ENCODE measurements at places on chromosomes 13 and 19.

GRCh38 chr19:45613926-45614725 is 12.1 kb upstream of the GPR4 start:
- peak; percentile 58 for DNase-seq

- no peak for DNase-seq
These were observed 713.5 kb downstream of the DIAPH3 start for GRCh38 chr13:59450229-59450628.

DNA sequence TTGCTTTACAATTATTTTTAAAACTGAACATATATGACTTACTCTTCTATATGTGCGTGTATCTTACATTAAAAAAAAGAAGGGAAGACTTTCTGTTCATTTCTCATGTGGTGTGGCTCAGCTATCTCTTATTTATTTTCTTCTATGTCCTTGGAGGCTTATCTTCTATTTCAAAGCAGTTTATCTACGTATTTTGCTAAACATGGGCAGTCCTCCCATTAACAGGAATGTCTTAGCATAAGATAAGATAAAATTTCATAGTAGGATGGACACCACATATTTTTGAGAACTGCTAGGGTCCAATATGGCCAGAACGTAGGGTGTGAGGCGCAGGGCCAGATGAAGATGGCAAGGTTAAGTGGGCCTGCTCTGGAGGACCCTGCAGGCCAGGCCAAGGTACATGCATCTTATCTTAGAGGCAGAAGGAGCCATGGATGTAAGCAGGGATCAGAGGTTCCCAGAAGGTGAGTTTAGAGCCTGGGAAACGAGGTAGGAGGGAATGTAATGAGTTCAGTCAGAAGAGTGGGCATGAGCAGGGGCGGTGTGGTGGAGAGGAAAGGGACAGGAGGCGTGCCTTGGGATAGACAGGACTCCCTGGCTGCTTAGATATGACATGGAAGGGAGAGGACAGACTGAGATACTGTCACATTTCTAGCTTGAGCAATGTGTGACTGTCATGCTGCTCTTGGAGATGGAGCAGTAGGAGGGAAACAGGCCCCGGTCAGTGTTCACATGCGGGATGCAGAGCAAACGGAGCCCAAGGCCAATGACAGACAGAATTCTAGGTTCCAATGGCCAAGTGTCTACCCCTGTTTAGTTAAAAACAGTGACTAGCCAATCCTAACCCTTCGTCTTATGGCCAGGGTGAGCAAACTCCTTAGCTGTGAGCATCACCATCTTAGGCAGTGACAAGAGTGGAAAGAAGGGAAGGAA is 68.6 kb upstream of the MEDAG start:
- DNase-seq = no peak

DNA sequence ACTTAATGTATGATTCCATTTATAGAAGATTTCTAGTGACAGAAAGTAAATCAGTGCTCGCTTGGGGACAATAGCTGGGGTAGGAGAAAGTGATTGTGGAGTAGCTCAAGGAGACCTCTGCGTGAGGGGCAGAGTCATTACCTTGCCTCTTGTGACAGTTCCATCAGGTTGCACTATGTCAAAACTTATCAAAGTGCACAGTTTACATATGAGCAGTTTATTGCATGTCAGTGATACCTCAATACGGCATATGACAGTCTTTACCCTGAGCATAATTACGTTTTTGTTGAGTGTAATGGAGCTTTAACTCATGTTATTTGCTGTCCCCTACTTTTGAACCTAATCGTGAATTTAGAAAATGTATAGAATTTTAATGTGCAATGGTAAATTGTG is 15.0 kb downstream of the ARHGEF7 start:
- DNase-seq = no peak

DNA sequence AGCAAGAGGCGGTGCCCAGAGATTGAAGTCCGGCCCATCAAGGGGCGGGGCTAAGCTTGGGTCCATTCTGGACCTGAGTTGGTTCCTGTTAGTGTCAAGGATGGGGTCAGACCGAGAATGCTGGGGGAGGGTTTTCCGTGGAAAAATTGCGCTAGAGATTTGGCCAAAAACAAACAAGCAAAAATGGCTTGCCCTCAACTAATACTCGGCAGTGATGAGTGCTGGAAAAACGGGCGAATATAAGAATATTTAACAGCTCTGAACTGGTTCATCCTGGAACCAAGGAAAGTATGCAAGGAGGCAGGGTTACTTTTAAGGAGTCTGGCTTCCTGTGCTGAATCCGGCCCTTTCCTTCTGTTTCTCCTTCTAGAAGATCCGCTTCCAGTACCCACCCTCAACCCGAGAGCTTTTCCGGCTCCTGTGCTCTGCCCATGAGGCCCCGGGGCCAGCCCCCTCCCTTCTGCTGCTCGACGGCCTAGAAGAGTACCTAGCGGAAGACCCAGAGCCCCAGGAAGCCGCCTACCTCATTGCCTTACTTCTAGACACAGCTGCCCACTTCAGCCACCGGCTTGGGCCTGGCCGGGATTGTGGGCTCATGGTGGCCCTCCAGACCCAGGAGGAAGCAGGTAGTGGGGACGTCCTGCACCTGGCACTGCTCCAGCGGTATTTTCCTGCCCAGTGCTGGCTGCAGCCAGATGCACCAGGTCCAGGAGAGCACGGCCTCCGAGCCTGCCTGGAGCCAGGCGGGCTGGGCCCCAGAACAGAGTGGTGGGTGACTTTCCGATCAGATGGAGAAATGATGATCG is 880 bp downstream of the SWSAP1 start:
- peak; percentile 76 for DNase-seq

DNA sequence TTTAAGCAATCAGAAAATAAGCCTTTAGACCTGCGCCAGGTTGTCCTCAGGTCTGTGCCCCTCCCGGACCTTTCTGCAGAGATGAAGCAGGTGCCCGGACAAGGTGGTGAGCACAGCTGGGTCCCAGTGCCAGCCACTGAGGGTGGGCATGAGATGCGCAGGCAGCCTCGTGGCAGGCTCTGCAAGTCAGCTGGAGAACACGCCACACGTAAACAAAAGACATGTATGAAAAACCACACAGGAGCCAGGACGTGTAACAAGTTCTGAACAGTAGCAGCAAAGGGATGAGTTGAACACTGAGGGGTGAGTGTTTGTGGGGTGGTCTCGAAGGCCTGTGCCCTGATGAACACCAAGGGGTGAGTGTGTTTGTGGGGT is 68.8 kb upstream of the MCF2L start:
- DNase-seq = no peak
